ENCODE measurements at places on chromosomes 1 and 21. TPM values are rescaled to one million over a fixed set of nuclear protein-coding genes. Genes with fewer than 3 reads are reported as not detected.

GRCh38 chr1:119420638-119421037 is 5.7 kb downstream of the HSD3B2 start:
- DNase-seq: no peak

The IL10RB gene
- total RNA-seq: 6.1 TPM

DNA sequence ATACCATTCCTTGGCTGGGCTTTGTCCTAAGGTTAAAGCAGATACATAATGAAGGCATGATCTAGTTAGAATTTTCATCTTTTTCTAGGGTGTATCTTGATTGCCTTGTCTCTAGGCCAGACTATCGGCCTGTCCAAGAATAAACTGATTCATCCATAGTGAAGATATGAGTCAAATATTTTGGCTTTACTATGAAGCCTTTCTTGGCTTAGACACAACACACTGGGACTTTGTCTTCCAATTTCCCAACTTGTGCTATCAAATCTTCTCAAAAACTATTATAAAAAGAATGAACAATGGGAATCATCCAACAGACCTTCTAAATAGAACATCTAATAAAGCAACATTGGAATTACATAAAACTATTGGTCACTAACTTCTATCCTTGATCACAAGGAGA is 64.8 kb downstream of the WARS2 start:
- no peak for DNase-seq

The CYP4A11 gene
- not detected for total RNA-seq

The CYB561D1 gene
- 2.4 TPM for total RNA-seq

GRCh38 chr21:16071092-16071491 is 341.3 kb downstream of the USP25 start:
- no peak for DNase-seq

The ASCL5 gene
- not detected for total RNA-seq

The MEX3A gene
- 0.10 TPM for total RNA-seq

DNA sequence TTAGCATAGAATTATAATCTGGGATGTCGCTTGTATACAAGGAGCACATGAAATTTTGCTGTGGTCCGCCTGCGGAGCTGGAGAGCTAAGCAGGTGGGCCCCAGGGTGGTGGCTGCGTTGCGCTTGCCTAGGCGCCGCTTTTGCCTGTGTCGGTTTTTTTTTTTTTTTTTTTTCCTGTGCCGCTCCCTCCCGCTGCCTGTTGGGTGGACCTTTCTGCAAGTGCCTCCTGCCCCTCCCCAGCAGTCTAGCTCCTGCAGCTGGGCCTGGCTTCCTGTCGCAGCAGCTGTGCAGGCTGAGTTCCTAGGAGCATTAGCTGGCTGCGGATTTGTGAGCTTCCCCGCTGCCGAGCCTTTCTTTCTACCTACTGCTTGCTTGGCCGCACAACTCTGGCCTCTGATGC is 20.6 kb downstream of the PYHIN1 start:
- DNase-seq: no peak

The HCN3 gene
- total RNA-seq: 0.82 TPM

DNA sequence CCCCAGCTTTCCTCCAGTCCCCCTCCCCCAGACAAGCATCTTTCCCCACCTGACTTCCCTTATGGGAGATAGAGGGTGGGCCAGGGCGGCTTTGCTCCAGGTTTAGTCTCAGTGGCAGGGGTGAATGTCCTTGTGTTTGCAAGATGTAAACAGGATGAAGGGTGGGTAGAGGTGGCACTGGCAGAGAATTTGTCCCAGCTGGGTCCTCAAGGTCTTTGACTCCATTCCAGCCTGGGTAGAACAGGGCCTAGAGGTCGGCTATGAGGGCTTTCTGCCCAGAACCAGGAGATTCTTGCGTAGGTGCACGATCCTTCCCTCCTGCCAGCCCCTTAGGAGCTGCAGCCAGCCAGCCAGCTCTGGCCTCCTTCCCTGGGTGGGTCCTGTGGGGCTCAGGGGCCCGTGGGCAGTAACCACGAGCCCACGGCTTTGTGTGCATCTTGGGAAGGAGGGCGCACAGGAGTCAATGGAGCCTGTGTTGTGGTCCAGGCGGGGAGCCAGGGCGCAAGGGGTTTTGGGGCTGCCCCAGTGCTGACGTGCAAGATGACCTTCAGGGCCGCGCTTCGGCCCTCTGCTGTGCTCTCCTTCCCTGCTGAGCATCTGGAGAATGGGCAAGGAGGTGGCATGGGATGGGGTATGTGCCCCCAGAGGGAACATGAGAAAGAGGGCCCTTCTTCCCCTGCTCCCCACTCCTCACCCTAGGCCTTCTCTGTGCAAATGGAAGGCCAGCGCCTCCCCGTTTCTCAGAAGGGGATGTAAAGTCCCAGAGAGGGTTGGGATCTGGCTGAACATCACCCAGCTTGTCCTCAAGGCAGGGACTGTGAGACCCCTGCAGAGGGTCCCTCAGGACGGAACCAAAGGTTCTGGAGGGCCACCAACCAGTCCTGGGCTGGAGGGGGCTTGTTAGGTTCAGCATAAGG is 15.7 kb downstream of the POU3F1 start:
- no peak for DNase-seq

GRCh38 chr1:42319128-42319851 is 15.7 kb downstream of the FOXJ3 start:
- no peak for DNase-seq

GRCh38 chr1:12371053-12371452 is 141.2 kb downstream of the VPS13D start:
- no peak for DNase-seq

GRCh38 chr1:233936422-233936821 is 31.9 kb downstream of the SLC35F3 start:
- DNase-seq: no peak

Measured in psoas muscle (tissue), 8 donors.